Stimulated activated CD4-positive, alpha-beta T cell treated with anti-CD3 and anti-CD28 coated beads, Interleukin-2, amount 100 ng/mL, for 48 hours (primary cell): ENCODE measurements at places on chromosomes 12 and 14.

DNA sequence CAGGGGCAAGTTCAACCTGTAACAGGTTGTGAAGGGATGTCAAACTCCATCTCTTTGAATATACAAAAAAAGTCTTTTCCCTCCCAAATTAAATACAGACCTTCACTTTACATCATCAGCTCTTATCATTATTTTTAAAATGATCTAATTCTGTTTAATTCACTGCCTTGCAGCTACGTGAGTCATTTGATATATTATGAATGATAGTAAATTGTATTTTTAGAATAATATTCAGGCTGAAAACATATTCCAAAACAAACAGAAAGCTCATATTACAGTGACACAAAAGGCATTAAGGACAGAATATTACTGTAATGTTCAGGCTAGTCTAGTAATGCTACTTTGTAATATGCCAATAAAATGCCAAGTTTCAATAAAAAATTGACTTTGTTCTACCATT lies 53.3 kb downstream of the BCAT1 start:
- no peak for DNase-seq

DNA sequence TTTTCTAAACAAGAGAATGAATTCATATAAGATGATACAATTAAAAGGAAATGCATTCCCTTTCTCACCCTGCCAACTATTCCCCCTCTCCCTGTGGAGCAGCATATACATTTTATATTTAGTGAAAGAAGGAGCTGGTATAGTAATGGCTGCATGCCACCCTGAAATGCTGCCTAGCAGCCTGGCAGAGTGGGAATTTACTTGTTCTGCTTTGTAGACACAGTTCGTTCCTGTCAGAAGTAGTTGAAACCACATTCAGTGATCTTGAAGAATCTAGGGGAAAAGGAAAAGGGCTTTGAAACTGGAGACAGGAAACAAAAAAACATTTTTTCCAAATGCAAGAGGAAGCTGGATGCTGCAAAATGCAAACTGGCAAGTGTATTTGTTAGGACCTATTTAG lies 176.0 kb upstream of the PLEKHA5 start:
- no peak for DNase-seq

DNA sequence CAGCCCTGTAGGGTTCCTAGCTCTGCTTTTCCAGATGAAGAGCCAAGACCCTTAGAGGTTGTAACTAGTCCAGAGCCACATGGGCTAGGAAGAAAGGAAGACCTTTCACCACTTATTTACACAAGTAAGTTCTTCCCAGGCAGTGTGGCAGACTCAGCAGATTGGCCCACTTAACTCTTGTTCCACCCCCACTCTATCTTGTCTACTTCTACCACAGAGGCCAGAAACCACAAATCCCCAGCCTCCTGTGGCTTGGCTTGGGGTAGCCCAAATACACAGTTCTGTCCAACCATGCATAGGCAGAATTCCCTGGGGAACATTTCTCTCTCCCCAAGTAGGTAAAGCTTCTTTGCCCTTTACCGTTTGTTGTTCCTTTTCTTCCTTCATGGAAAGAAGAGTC lies 383.5 kb downstream of the RGS6 start:
- no peak for DNase-seq

- DNase-seq: no peak
Measured at GRCh38 chr14:104856157-104856868, 8.8 kb upstream of the CEP170B start.

- no peak for DNase-seq
Measured at GRCh38 chr12:82099216-82099615, 259.0 kb downstream of the CCDC59 start.

GRCh38 chr12:123954647-123955350 lies 17.8 kb downstream of the CCDC92 start:
- no peak for DNase-seq

DNA sequence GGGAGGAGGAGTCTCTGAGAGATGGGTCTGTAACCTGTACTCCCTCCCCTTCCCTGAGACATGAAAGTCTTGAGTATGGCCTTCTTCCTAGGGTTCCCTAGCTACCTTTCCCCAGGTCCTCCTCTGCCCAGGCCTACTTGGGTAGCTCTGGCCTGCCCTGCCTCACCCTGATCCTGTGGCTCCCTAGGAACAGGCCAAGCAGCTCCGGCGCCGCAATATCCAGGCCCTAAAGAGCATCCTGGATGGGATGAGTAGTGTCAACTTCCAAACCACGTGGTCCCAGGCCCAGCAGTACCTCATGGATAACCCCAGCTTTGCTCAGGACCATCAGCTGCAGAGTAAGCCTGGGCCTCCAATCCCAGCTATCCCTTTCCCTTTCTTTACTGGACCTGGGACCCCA lies 12.3 kb downstream of the PRPF40B start:
- no peak for DNase-seq

GRCh38 chr14:93186466-93186865 lies 1.3 kb downstream of the LYSET start:
- DNase-seq: no peak

- DNase-seq: no peak
Measured at GRCh38 chr12:62934239-62934798, 631 bp downstream of the PPM1H start.

GRCh38 chr12:23140710-23141109 lies 515.7 kb downstream of the ETNK1 start:
- DNase-seq: no peak

DNA sequence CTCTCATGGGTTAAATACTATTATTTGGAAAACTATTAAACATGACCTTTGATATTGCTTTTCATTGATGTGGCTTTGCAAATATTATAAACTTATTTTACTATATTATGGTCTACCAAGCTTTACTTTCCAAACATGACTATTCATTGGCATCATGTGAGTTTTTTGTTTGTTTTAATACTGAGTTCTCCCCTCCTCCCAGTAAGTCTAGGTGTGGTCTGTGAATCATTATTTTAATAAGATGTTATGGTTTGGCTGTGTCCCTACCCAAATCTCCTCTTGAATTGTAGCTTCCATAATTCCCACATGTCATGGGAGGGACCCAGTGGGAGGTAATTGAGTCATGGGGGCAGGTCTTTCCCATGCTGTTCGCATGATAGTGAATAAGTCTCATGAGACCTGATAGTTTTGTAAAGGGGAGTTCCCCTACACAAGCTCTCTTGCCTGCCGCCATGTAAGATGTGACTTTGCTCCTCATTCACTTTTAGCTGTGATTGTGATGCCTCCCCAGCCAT lies 80.0 kb downstream of the BORCS5 start:
- DNase-seq: no peak

DNA sequence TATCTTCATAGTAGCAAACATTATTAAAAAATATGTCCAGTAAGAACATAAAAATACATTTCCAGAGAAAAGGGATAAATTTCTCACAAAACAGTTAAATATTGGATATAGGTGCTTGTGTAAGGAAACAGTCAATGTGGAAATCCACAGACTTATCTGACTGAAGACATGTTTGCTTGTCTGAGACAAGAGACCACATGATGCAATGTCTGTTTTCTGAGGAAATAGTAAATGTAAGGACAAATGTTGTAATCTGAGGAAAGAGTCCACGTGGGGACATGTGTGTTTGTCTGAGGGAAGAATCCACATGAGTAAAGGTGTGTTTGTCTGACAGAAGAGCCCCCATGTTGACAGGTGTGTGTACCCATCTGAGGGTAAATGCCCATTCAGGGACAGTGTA lies 1093.2 kb downstream of the TMEM121 start:
- DNase-seq: no peak

GRCh38 chr14:70707138-70708038 lies 65.7 kb downstream of the TTC9 start:
- DNase-seq: no peak

DNA sequence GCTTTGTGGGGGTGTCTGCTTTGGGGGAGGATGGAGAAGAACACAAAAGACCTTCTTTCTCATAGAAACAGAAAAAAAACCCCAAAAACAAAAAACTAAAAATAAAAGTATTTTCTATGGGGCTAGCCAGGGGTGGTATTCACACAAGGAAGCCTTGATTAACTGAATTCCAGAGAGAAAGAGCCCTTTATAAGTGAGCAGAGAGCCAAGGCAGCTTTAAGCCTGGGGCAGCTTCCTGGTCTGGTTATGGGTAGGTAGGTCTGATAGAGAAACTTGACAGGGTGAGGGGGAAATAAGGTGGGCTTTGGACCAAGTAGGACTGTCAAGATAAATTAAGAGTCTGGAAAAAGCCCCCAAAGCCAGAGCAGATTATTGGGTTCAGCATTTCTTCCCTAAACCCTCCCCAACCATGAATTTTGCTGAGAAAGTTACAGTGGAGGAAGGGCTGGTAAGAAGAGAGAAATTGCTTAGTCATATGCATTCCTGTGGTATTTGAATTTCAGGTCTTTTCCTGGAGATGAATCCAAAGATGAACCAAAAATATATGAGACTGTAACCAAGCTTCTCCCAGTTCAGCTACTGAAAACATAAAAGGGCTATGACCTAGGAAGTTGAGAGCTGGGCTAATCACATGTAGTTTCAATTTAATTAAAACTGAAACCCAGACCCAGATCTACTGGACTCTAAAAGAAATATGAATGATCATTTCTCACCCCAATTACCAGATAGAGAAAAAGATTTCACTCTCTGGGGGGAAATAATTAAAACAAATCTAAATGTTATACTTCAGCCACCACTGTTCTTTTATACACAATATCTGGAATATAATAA lies 144.8 kb downstream of the TBC1D30 start:
- no peak for DNase-seq

GRCh38 chr12:76641073-76641472 lies 81.5 kb upstream of the OSBPL8 start:
- DNase-seq: no peak

GRCh38 chr12:58916921-58917511 lies 3.3 kb downstream of the LRIG3 start:
- no peak for DNase-seq

GRCh38 chr14:69354383-69355153 lies 43.5 kb downstream of the ERH start:
- peak; percentile 58 for DNase-seq

- DNase-seq: no peak
Measured at GRCh38 chr14:51533160-51533559, 118.5 kb upstream of the FRMD6 start.
